Esophagus muscularis mucosa (tissue), 4 donors: ENCODE measurements at places on chromosomes 5 and 9. TPM values are rescaled to one million over a fixed set of nuclear protein-coding genes. Genes with fewer than 3 reads are reported as not detected.

IL13 gene
- not detected for total RNA-seq

SLC34A3 gene
- total RNA-seq: not detected

ARID3C gene
- total RNA-seq: not detected

ANKRD34B gene
- not detected for total RNA-seq

PCDHA2 gene
- total RNA-seq: 0.13 TPM

MTX3 gene
- total RNA-seq: 20.8 TPM

- H3K27me3 ChIP-seq: no peaks in the 10 kb centered on the region
- no peak overlapping the region for H3K4me3 ChIP-seq
- peaks cover 19% of the 10 kb centered on the region for H3K4me1 ChIP-seq
- peak overlapping the region; percentile 84 for H3K27ac ChIP-seq
Measured at GRCh38 chr5:115557667-115558387, 13.3 kb upstream of the FEM1C start.

DNA sequence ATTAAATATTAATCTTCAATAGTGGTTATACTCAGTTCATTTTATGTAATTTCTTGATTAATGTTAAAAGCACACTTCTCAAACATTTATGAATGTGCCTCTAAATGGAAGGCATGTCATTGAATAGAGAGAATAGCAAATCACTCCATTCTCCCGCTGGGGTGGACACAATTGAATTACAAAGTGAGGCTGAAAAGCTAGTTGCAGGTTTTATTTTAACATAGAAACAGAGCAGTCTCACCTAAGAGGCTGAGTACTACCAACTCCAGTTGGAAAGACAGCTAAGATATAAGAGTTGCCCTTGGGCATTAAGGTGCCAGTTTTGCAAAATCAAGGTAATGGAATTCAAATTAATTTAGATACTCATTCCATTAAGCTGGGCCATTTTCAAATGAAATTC is 147.2 kb downstream of the PCSK1 start:
- no peak overlapping the region for H3K27ac ChIP-seq
- no peaks in the 10 kb centered on the region for H3K36me3 ChIP-seq
- no peaks in the 10 kb centered on the region for H3K27me3 ChIP-seq
- no peak overlapping the region for H3K4me3 ChIP-seq
- DNase-seq: no peak

- peaks cover 74% of the 10 kb centered on the region for H3K4me1 ChIP-seq
- H3K4me3 ChIP-seq: peak overlapping the region; percentile 75
- no peaks in the 10 kb centered on the region for H3K27me3 ChIP-seq
- H3K36me3 ChIP-seq: no peaks in the 10 kb centered on the region
- DNase-seq: no peak
- peak overlapping the region; percentile 92 for H3K27ac ChIP-seq
Measured at GRCh38 chr5:138542180-138542955, 668 bp downstream of the ETF1 start.

- no peak for DNase-seq
- no peak overlapping the region for H3K4me3 ChIP-seq
- H3K27me3 ChIP-seq: no peaks in the 10 kb centered on the region
Measured at GRCh38 chr9:37983381-37984067, 79.6 kb upstream of the SLC25A51 start.

GRCh38 chr9:95036676-95037075 is 280.8 kb downstream of the FANCC start:
- peaks cover 32% of the 10 kb centered on the region for H3K36me3 ChIP-seq
- H3K27me3 ChIP-seq: no peaks in the 10 kb centered on the region
- DNase-seq: no peak
- H3K4me3 ChIP-seq: no peak overlapping the region
- peaks cover 99% of the 10 kb centered on the region for H3K4me1 ChIP-seq
- peak overlapping the region; percentile 78 for H3K27ac ChIP-seq

DNA sequence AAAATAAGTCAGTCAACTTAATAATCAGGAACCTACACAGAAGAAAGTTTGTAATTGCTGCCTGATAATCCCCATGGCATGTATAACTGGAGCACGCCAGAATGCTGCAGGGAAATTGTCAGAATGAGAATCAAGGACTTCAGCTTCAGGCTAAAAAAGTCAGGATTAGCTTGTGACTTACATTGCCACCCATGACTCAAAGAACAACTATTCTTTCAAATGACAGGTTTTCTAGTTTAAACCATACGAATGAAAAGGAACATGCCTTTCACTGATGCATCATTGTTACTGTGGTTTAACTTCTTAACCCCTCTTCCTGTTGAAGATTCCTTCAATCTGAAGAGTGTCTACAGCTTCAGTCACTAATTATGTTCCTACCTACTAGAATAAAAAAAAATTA is 112.4 kb downstream of the ISL1 start:
- no peaks in the 10 kb centered on the region for H3K36me3 ChIP-seq
- no peak for DNase-seq
- no peaks in the 10 kb centered on the region for H3K4me1 ChIP-seq
- no peak overlapping the region for H3K4me3 ChIP-seq

DNA sequence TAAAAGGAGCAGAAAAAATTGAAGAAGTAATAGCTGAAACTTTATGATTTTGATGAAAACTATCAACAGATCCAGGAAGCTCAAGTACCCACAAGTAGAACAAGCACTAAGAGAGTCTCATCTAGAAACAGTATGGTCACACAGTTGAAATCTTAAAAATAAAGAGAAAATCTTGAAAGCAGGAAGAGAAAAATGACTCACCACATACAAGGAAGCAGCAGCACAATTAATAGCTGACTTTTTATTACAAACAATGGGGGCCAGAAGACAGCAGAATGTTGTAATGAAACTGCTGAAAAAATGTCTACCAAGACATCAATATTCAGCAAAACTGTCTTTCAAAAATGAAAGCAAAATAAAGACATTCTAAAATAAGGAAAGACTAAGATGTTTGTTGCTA is 1108.3 kb upstream of the DMAC1 start:
- no peaks in the 10 kb centered on the region for H3K27me3 ChIP-seq
- no peak overlapping the region for H3K27ac ChIP-seq
- no peak for DNase-seq
- no peak overlapping the region for H3K4me3 ChIP-seq
- no peaks in the 10 kb centered on the region for H3K36me3 ChIP-seq
- no peaks in the 10 kb centered on the region for H3K4me1 ChIP-seq

- H3K36me3 ChIP-seq: no peaks in the 10 kb centered on the region
- H3K4me3 ChIP-seq: no peak overlapping the region
- H3K4me1 ChIP-seq: peaks cover 10% of the 10 kb centered on the region
- no peak overlapping the region for H3K27ac ChIP-seq
Measured at GRCh38 chr5:168401226-168401625, 85.0 kb upstream of the RARS1 start.

DNA sequence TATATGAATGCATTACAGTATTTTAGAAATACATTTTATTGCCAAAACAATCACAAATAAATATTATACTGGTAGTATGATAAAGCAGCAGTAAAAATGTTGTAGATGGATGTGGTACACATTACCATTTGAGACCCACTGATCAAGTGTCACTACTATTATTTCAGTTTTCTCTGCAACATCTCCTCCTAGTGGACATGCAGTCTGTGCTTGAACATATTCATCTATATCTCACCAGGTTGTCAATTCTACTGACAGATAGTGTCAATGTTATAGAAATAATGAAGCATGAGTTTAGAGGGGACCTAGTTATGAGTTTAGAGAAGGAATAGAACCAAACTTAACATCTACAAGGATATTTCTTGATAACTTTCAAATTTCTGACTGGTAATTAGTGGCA is 39.2 kb upstream of the ELOVL7 start:
- no peaks in the 10 kb centered on the region for H3K27me3 ChIP-seq
- no peak overlapping the region for H3K27ac ChIP-seq
- H3K36me3 ChIP-seq: no peaks in the 10 kb centered on the region
- DNase-seq: no peak
- H3K4me3 ChIP-seq: no peak overlapping the region

GRCh38 chr9:35605351-35606137 is 482 bp downstream of the TESK1 start:
- H3K27ac ChIP-seq: peak overlapping the region; percentile 96
- H3K36me3 ChIP-seq: peaks cover 21% of the 10 kb centered on the region
- H3K4me3 ChIP-seq: peak overlapping the region; percentile 92
- H3K27me3 ChIP-seq: no peaks in the 10 kb centered on the region

- H3K27me3 ChIP-seq: no peaks in the 10 kb centered on the region
- H3K36me3 ChIP-seq: no peaks in the 10 kb centered on the region
Measured at GRCh38 chr9:15824310-15824709, 271.5 kb downstream of the CCDC171 start.

DNA sequence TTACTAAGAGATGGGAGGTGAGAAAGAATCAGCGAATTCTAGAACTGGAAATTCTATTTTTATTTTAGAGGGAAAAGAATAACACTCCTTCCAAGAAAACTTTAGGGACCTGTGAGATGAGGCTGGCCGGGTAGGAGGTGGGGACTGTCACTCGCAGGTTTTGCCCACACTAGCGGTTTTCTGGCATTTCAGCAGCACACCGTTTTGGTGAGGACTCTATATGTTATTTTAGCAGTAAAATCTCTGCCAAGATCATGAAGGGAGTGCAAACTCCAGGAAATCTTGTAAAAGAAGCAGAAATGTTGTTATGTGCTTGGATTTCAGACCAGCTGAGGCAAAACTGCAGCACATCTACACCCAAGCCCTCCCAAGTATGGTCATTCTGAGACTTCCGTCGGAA is 470.6 kb downstream of the PSAT1 start:
- H3K27me3 ChIP-seq: no peaks in the 10 kb centered on the region
- H3K36me3 ChIP-seq: no peaks in the 10 kb centered on the region
- no peak overlapping the region for H3K4me3 ChIP-seq
- H3K27ac ChIP-seq: no peak overlapping the region
- no peaks in the 10 kb centered on the region for H3K4me1 ChIP-seq

DNA sequence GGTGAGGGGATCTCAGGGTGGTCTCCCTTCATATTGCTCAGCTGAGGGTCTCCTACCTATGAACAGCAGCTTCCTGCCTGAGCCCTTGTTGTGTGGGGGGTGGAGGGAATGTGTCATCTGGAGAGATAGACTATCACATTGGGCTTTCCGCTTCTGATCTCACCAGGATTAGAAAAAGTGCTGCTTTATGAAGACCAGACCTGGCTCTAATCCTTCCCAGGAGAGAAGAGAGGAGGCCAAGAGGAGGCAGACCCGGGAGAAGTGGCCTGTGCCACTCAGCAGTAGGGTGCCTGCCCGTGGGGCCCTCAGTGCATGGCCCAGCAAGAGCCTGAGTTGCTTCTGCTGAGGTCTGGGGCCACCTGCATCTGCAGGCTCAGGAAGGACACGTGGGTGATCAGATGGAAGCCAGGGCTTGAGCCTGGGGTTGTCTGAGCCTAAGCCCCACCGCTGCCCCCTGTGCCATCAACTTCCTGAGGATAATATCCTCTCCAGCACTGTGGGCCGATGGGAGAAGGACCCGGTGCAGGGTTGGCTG is 22.1 kb upstream of the COL5A1 start:
- no peak for DNase-seq
- H3K4me3 ChIP-seq: no peak overlapping the region
- H3K27me3 ChIP-seq: no peaks in the 10 kb centered on the region
- no peak overlapping the region for H3K27ac ChIP-seq
- H3K36me3 ChIP-seq: no peaks in the 10 kb centered on the region
- peaks cover 8% of the 10 kb centered on the region for H3K4me1 ChIP-seq

DNA sequence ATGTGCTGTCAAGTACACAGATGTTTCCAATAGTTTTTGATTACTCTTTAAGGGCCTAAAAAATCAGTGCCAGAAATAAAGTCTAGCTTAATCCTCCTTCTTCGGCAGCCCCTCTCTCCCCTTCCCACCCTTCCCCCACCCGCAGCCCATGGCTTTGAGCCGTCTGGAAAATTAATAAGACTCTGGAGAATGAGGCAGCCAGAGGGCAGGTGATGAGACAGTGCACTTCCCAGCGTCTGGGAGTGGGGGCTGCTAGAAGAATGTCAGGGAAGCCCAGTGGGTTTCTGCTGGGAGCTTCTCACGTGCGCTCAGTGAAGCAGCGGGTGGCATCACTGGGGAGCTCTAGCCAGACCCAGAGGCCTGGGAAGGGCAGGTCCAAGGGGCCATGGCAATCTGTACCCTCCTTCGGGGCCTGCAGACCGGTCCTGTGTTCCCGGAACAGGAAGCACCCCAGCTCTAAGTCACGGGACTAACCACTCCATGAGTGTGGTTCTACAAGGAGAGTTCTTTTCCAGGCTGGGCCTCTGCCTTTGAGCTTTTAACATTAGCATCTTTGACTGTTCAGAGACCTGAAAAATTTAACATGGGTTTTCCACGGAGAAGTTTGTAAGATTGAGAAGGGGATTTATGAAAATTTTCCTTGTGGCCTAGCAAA is 164.8 kb upstream of the OTULINL start:
- H3K27me3 ChIP-seq: no peaks in the 10 kb centered on the region
- DNase-seq: no peak
- H3K4me3 ChIP-seq: no peak overlapping the region
- peak overlapping the region; percentile 42 for H3K27ac ChIP-seq

DNA sequence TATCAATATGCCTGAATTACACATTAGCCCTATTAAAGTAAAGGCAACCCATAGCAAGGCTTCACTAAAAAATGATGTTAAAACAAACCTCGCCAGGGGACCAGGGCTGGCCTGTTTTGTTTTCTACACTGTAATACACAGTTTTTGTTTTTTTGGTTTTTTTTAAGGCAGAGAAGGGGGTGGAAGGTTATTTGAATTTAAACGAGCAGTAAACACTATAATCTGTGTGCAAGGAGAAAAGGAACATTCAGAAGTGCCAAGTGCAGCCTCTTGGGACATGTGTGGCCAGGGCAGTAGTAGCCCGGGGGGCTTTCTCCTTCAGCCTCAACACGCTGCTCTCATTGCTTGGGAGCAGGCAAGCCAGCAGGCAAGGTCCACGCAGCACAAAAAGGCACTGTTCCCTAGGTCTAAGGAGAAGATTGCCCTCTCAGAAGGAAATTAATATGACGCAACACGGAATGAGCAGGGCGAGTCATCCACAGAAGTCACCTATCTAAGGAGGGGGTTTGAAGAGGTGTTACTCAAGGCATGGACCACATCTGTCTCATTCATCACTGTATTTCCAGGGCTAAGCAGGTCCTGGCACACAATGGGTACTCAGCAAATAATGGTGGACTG is 16.2 kb downstream of the SIL1 start:
- no peak for DNase-seq
- H3K27me3 ChIP-seq: no peaks in the 10 kb centered on the region
- peak overlapping the region; percentile 2 for H3K27ac ChIP-seq
- peaks cover 97% of the 10 kb centered on the region for H3K4me1 ChIP-seq
- H3K4me3 ChIP-seq: no peak overlapping the region
- H3K36me3 ChIP-seq: no peaks in the 10 kb centered on the region

- peaks cover 36% of the 10 kb centered on the region for H3K4me1 ChIP-seq
- no peak overlapping the region for H3K27ac ChIP-seq
- H3K27me3 ChIP-seq: no peaks in the 10 kb centered on the region
- DNase-seq: no peak
- H3K36me3 ChIP-seq: no peaks in the 10 kb centered on the region
Measured at GRCh38 chr9:69299315-69299714, 25.7 kb upstream of the ENTREP1 start.
